ENCODE measurements at places on chromosomes 6 and 20.

GRCh38 chr6:152356662-152357061, 280.5 kb downstream of the SYNE1 start:
- peak; percentile 10 for DNase-seq

GRCh38 chr6:107116328-107116892, 1.1 kb upstream of the BEND3 start:
- peak; percentile 84 for DNase-seq

DNA sequence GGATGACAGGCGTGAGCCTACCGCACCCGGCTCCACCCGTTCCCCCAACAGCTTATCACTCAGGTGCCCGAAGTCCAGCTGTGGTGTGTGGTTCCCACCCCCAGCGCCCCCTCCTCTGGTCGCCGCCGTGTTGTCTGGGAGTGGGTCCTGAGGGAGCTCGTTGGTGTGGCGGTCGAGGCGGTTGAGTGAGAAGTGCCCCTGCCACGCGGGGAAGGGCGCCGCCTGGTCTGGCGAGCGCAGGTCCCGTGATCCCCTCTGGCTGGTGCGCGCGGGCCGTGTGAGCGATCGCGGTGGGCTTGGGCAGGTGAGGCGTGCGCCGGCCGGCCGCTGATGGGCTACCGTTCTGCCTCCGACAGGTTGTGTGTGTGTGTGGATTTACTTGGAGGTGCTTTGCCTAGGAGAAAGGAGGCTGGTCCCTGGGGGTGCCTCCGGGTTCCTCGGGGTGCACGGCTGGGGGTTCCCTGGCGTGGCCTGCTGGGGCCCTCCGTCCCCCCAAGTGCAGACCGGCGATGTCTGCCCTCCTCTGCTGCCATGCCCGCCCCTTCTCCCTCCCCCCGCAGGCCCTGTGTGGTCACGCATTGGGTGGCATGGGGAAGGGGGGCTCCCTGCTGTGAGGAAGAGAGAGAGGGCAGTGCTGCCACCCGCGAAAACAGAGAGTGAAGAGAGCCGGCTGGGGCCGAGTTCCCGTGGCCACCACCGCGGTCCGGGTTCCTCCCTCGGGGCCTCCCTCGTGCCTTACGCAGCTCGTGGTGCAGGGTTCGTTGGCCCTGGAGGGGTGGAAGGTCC, 336.0 kb upstream of the DEFB115 start:
- no peak for DNase-seq

DNA sequence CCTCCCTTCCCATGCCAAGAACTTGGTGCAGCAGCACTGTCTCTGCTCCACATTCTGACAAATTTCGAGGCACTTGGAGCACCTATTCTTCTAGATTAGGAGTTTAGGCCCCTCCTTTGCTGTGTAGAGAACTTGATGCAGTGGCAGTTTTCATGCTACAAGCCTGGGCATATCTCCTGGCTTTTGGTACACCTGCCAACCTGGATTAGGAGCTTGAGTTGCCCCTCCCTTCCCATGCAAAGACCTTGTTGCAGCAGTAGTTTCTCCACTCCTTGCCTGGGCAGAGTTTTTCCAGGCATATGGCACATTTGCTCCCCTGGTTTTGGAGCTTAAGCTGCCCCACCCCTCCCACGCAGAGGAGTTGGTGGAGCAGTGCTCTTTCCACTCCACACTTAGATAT, 956.1 kb downstream of the EYS start:
- no peak for DNase-seq

- DNase-seq: peak; percentile 54
These were observed 102.6 kb downstream of the PERP start for GRCh38 chr6:138004430-138005287.

GRCh38 chr6:85081102-85081501, 316.7 kb upstream of the TBX18 start:
- no peak for DNase-seq

- DNase-seq: no peak
These were observed 4.8 kb upstream of the SMIM28 start for GRCh38 chr6:138372711-138373463.

DNA sequence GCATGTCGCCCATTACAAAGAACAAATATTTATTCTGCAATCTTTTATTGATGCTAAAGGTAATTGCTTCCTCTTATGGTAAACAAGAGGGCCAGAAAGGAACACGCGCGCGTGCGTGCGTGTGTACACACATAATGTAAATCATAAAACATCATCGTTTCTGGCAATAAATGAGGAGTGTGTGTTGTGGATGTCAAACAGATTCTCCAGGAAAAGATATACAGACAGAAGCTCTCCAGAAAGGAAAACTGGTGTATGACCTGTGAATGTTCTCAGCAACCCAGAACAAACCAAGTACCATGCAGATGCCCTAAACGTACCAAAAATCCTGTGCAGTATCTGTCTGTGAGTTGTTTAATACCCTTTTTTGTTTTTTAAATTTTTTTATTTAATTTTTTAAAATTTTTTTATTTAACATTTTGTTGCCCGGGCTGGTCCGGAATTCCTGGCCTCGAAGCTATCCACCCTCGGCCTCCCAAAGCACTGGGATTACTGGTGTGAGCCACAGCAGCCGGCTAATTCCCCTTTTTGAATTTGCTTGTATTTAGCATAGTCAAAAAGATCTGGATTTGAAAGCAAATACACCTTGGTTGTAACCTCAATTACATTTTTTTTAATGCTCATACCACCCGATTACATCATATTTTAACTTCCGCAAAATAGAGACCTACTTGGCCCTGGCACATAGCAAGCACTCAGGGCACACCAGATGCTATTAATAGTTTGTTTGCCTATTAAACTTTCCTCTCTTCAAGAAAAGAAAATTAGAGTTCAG, 909 bp upstream of the NUDT3 start:
- peak; percentile 48 for DNase-seq

DNA sequence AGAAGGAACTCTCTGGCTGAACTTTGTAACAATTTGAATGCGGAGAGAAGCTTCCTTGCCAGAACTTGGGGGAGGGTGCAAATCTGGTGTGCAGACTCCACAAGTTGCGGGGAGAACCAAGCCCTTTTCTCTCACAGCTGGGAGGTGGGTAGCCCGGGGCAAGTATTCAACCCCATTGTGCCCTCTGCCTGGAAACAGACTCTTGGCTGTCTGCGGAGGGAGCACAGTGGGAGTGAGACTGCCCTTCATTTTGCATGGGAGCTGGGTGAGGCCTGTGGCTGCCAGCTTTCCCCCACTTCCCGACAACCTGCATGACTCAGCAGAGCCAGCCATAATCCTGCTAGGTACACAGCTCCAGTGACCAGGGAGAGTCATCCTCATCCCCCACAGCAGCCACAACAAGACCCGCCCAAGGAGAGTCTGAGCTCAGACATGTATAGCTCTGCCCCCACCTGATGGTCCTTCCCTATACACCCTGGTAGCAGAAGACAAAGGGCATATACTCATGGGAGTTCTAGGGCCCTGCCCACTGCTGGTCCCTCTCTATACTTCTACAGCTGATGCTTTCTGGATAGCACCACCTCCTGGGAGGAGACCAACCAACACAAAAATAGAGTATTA, 29.4 kb upstream of the TPD52L1 start:
- DNase-seq: no peak

DNA sequence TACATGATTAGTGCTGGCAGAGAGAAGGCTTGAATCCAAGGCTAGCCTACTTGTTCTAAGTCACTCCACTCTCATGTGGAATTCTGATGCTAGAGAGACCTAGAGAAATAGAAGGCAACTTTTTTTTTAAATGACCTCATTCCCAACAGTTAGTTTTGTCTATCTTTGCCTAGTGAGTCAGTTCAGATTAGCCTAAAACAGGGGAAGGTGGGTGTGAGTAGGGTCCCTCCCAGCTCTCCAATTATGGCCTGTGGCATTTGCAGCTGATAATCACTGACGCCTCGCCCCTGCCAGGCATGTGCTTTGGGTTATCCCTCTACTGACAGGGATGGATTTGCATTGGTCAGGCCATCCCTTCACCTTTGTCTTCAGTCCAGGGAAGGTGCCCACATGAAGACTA, 13.6 kb downstream of the TXLNB start:
- DNase-seq: no peak

GRCh38 chr20:10453241-10453640, 18.1 kb downstream of the SLX4IP start:
- DNase-seq: no peak

DNA sequence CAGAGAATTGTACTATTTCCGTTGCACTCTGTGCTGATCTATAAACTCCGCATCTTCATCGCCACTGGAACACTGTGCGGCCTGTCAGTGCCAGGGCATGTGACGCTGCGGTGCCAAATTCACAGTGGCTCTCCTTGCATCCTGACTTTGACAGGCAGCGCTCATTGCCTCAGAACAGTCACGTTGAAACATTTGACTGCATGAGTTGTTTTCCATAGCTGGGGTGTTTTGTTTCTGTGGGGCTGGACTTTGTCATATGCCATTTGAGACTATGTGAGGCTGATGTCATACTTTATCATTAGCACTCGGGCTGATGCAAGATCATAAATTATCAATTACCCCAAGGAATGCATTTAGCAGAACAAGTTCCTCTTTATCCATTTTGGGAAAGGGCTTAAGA, 32.7 kb downstream of the CFAP61 start:
- DNase-seq: no peak

- no peak for DNase-seq
These were observed 30.6 kb downstream of the EPB41L1 start for GRCh38 chr20:36184816-36185776.

- no peak for DNase-seq
These were observed 1079.3 kb downstream of the EPHA7 start for GRCh38 chr6:92339936-92340640.

- DNase-seq: peak; percentile 41
These were observed 81.3 kb downstream of the AFDN start for GRCh38 chr6:167907837-167908681.

GRCh38 chr20:50269091-50270033, 78.7 kb downstream of the CEBPB start:
- DNase-seq: no peak

DNA sequence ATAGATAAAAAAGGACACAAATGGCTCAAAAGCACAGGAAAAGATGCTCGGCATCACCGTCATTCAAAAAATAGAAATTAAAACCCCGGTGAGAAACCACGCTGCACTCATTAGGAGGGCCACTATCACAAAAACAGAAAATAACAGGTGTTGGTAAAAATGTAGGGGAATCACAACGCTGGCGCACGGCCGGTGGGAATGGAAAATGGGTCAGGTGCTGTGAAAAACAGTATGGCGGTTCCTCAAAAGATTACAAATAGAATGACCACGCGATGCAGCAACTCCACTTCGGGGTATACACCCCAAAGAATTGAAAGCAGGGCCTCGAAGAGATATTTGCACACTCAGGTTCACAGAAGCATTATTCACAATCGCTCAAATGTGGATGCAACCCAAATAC, 28.3 kb downstream of the NPEPL1 start:
- DNase-seq: no peak

GRCh38 chr6:157528931-157529653, 148.1 kb downstream of the ZDHHC14 start:
- DNase-seq: peak; percentile 12

DNA sequence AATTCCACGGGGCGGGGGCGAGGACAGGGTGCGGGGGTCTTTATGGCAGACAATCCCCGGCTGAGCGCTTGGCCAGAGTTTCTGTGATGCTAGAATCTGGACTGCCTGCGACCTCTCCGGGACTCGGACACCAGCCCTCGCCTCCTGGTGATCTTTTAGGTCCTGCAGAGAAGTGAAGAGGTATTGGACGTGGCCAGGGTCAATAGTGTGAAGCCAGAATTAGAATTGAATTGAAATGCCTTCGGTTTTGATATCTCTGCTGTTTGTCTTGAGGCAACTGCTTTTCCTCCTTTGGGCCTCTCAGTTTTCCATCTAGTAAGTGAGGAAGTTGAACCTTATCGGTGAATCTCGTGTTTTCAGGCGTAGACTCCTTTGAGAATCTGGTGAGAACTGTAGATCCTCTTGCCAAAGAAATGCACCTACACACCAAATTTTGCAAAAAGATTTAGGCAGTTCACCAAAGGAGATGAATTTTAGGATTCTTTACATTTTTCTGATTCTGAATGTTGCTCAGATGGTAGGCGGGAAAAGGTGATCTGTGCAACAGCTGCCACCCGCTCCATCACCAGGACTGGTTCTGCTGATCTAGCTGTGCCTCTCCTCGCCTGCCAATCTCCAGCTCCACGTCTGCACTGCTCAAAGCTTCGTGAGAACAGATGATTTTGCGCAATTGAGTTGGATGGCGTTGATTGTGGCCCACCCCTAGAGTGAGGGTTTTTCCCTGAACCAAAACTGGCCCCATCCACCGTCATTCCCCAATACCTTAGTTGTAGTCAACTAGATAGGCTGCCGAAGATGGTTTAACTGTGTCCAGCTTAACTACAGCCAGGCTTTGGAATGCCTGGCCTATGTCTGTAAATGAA, 837 bp upstream of the OSER1 start:
- peak; percentile 39 for DNase-seq

GRCh38 chr6:147135211-147135681, 69.0 kb upstream of the STXBP5 start:
- no peak for DNase-seq

DNA sequence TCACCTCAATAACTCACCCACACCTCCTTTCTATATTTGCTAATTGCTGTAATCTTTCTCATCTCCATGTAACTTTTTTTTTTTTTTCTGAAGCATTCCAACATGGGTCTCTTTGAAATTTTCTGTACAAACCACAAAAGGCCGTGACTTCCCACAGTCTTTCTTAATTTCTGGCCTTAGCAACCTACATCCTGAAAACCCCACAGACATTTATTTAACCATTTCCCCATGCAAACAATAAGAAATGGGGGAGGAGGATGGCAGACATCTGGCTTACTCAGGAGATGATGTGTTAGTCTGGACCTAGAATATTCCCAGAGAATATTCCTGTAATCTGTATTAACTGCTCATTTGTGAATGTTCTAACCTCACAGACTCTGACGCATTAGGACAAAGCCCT, 57.6 kb downstream of the MEP1A start:
- no peak for DNase-seq

DNA sequence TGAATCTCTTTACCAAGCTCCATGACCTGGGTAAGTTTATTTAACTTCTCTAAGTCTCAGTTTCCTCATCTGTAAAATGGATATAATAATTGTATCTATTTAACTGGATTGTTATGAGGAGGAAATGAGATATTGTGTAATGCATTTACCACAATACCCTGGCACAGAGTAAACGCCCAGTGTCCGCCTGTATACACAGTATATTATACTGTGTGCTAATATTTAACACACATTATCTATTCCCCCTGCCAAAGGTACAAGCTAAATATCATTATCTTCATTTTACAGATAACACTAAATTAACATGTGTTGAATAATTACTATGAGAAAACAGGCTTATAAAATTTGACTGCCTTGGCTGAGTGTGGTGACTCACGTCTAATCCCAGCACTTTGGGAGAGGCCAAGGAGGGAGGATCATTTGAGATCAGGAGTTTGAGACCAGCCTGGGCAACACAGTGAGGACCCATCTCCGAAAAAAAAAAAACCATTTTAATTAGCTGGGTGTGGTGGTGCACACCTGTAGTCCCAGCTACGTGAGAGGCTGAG, 38.7 kb upstream of the TNFRSF21 start:
- DNase-seq: no peak

DNA sequence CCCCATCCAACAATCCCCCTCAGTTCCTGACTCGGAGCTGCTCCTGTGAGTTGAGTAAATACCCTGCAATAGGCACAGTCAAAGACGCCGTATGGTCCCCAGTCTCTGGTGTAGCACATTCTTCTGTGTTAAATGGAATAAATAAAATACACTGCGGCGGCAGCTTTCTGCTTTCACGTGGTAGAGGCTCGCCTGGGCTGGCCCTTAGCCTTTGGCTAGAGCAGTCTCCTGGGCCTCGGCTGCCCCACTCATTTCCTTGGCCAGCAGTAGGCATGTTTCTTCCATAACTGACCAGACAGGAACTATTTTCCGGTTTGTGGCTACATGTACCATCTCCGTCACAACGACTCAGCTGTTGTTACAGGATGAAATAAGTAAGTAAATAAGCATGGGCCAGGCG, 20.7 kb downstream of the SERPINB6 start:
- DNase-seq: no peak
